ENCODE measurements at places on chromosomes 3 and 15.

- no peak for DNase-seq
These were observed 76.3 kb downstream of the SMARCC1 start for GRCh38 chr3:47705391-47705790.

DNA sequence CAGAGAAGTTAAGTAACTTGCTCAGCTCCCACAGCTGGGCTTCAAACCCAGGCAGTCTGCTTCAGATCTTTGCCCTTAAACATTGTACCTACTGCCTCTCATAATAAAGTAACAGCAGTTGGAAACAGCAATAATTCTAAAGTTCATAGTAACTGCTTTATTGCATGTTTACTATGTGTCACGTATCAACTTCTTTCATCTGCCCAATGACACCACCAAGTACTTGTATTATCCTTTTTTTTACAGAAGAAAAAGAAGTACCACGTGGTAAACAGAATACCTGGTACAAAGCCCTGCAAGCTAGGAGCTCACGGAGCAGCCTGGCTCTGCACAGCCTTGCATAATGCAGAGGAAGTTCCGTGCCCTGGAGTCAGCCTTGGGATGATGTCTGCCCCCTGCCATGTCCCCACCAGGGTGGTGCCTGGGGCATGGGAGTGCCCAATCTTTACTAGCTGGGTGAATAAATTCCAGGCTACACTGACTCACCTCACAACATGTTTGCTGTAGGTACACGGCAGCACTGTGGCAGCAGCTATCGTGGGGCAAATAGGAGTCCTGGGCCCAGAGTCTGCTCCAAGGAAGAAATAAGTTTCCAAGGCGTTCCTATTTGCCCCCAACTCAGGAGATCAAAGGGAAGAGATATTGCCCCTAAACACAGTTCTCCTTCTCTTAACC lies 77.2 kb downstream of the LDHAL6B start:
- no peak for DNase-seq

DNA sequence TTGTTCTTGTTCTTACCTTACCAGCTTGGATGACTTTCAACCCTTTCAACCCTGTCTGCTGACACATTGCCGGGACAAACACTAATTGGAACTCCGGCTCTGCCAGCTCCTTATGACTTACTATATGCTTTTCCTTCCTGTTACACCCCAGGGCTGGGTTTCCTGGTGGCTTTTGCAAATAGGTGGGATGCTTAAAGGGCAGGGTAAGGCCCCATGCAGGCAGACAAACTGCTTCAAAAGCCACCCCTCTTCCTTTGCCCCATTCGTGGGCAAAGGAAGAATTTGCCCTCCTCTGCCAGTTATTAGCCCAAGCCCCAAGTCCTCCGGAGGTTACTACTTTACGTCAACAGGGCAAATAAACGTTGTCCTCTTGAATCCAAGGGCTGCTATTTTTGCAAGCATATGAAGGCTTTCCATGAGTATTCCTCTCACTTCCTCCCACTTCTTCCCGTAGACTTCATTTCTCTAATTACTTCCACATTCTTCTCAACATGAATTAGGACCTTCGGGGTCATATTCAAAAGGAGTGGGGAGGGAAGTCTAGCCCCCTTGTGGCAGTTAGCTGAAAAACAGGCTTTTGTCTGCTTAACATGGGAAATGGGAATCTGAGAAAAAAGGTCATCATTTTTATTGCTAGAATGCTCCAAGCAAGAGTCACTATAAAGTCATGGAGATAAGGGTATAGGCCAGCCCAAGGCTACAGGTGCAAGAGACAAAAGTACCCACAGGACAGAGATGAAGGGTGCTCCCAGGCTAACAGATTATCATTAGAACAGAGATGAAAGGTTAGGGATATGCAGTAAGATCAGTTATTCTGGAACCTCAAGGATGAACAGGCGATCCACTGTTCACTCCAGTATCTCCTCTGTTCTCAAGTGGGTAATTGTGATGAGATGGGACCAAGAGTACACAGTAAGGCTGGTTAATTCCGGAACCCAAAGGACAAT lies 56.3 kb upstream of the FSTL1 start:
- no peak for DNase-seq

DNA sequence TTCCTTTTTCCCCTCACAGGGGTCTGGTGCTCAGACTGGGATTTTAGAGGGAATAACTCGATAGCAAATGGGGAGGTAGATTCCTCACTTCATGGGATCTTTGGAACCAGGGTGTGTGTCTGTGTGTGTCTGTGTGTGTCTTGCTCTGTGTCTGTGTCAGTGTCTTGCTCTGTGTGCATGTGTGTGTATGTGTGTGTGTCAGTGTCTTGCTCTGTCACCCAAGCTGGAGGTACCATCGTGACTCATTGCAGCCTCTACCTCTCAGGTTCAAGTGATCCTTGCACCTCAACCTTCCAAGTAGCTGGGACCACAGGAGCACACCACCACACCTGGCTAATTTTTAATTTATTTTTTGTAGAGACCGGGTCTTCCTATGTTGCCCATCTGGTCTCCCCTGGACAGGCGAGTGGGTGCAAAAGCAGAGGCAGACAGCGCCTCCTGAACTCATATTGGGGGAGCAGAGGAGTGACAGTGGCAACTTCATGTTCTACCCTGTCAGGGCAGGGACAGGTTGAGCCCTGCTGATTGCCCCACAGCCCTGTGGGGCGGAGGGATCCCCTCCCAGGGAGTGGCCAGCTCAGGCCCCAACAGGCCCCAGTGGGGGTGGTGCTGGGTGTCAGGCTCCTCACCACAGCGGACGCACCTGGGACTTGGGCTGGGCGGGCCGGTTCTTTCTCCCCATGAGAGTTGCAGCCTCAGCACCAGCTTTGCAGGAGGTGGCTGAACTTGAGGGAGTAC lies 10.4 kb upstream of the SEMA4B start:
- no peak for DNase-seq

- DNase-seq: no peak
These were observed 218.8 kb downstream of the ATP8B4 start for GRCh38 chr15:49900006-49900902.

- peak; percentile 17 for DNase-seq
These were observed 753 bp downstream of the PLCH1 start for GRCh38 chr3:155744010-155744625.

DNA sequence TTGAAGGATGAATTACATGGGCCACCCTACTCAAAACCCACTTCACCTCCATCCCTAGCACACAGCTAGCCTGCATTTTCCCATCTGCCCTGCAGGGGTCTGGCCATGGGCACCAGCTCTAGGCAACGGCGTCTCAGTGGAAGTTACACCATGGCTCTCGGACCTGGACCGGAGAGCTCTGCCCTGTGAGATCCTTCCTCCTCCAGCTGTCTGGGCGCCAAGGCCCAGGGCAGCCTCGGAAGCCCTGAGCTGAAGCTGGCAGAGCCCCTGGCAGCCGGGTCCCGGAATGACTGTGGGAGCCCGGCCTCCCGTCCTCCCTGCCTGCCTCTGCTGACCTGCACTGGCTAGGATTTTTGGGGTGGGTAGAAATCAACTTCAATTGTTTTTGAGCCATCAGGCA lies 98.9 kb downstream of the CHSY1 start:
- DNase-seq: no peak
